ENCODE measurements at places on chromosomes 5 and 9.

DNA sequence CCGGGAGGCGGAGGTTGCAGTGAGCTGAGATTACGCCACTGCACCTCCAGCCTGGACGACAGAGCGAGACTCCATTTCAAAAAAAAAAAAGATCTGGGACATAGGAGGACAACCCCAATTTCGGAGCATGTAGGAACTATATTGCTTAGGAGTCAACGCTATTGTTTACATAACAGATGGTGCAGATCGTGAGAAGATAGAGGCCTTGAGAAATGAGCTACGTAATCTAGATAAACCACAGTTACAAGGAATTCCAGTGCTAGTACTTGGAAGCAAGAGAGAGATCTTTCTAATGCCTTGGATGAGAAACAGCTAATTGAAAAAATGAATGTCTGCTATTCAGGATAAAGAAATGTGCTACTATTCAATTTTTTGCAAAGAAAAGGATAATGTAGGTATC is 20.3 kb downstream of the TBC1D2 start:
- DNase-seq = no peak

GRCh38 chr9:111904891-111905291 is 8.3 kb downstream of the UGCG start:
- no peak for DNase-seq

GRCh38 chr9:2740616-2741015 is 23.3 kb downstream of the KCNV2 start:
- DNase-seq = no peak

DNA sequence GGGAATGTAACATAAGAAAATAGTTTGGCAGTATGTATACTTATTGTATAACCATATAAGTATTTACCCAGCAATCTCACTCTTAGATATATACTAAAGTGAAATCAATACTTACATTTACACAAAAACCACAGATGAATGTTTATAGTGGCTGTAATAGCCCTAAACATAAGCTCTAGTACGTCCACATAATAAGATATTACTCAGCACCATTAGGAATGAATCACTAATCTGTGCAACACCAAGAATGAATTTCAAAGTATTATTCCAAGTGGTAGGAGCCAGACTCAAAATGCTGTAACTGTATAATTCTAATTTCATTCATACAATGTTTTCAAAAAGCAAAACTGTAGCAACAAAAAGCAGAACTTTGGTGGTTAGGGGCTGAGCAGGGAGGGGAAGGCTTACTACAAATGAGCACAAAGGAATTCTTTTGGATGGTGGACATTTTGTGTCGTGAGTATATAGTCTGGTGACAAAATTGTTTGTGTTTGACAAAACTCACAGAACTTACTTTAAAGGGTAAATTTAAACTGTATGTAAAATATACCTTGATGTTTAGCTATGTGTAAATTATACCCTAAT is 11.9 kb upstream of the C5orf46 start:
- DNase-seq = no peak

- no peak for DNase-seq
These were observed 22.6 kb upstream of the MELK start for GRCh38 chr9:36550135-36550534.

GRCh38 chr5:107597247-107597646 is 73.5 kb downstream of the EFNA5 start:
- no peak for DNase-seq

- no peak for DNase-seq
These were observed 17.1 kb upstream of the ANXA6 start for GRCh38 chr5:151174612-151175101.

GRCh38 chr9:131500939-131501541 is 1.7 kb upstream of the POMT1 start:
- peak; percentile 65 for DNase-seq

DNA sequence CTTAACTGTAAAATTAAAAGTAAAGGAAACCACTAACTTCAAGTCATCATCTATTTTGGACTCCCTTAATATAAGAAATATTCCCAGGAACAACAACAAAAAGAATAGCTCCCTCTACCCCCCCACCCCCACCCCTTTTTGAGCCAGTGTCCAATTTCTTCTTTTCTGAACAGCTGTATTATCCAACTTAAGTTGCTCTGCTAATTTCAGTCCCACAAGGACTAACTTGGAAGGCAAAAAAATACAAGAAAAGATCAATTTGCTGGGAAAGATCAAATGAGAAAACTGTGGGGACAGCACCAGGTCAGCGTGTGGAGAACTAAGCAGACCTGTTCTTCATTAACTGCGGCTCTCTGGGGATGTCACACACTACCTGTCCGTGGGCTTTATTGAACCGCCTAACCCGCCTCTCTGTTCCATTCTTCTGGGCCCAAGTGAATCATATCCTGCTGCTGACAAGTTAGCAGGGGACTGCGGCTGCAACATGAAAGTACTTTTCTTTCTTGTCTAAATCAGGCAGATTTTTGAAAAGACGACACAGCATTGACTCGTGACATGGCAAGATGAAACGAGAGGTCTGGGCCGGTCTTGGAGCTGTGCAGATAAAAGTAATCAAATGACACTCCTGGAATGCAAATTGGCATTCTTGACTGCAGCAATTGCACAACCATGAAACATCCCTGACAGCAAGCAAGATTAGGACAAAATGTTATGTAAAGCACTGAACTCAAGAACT is 2.7 kb downstream of the BNC2 start:
- DNase-seq = no peak

DNA sequence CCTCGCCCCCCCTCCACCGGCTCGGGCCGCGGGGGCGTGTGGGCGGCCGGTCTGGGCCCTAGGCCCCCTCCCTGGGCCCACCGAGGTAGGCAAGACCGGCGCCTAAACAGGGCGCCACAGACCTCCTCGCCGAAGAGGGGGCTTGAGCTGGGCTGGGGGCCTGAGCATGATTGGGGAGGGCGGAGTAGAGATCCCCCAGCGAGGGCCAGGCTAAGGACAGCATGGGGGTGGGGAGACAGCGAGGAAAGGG is 108.9 kb downstream of the PSD2 start:
- DNase-seq = no peak

DNA sequence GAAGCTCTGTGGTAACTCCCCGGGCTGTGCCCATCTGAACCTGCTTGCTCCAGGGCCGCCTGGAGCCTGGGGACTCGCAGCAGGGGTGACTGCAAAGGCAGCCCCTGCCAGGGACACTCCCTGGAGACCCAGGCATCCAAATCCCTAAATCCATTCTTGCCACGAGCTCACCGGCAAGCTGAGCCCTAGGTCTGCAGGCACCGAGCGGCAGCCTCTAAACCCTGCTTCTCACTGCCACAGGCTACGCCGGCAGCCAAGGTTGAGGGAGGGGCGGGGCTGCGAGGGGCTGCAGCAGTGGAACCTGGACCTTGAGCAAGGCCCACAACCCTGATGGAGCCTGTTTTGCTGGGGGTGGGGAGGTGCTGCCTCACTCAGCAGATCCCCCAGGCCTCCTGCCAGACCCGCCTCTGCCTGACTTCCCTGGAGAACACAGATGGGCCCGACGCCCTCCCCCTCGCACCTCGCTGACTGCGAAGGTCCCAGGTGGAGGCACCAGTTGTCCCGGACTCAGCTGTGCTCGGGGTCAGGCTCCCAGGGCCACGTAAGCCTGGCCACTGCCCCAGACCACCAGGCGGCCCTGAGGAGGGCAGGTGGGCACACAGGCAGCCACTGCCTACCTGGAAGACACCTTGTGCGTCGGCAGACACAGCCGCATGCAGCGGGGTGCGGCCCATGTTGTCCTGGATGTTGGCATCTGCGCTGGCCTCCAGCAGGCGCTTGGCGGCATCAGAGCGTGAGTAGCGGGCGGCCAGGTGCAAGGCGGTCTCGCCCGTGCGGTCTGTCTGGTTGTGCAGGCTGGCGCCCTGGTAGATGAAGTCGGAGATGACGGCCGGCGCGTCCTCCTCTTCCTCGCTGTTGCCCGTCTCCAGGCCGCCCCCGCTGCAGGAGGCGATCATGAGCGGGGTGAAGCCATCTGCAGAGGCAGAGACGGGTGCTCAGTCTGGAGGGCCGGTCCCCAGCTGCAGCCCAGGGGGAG is 17.4 kb upstream of the SEC16A start:
- no peak for DNase-seq

GRCh38 chr9:135905380-135906258 is 1.7 kb downstream of the CAMSAP1 start:
- DNase-seq = peak; percentile 23

GRCh38 chr5:116573279-116573701 is 1.3 kb downstream of the SEMA6A start:
- no peak for DNase-seq

- DNase-seq = no peak
These were observed 157.2 kb upstream of the DMRT1 start for GRCh38 chr9:684054-684890.

- DNase-seq = no peak
These were observed 82.1 kb downstream of the PHAX start for GRCh38 chr5:126682856-126683255.

DNA sequence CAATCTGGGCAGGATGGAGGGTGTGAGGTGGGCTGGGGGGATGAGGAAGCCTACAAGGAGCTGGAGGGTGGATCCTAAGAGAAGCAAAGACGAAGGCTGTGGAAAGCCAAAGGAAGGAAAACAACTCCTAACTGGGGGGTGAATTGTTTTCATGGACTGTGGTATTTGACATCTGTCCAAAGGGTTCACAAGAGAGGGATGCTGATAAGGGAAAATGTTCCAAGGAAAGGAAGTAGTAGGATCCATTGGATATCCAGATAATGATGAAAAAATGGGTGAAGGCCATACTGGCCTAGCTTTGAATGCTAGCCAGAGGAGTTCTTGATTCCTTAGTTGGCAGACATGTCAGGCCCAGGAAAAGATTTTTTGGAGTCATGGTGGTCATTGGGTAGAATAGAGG is 51.8 kb upstream of the FOXI1 start:
- DNase-seq = no peak

Measured in activated gamma-delta T cell treated with Interleukin-2 at 50 U/mL for 16 hours (primary cell).